ENCODE measurements at places on chromosomes 1 and 21.

DNA sequence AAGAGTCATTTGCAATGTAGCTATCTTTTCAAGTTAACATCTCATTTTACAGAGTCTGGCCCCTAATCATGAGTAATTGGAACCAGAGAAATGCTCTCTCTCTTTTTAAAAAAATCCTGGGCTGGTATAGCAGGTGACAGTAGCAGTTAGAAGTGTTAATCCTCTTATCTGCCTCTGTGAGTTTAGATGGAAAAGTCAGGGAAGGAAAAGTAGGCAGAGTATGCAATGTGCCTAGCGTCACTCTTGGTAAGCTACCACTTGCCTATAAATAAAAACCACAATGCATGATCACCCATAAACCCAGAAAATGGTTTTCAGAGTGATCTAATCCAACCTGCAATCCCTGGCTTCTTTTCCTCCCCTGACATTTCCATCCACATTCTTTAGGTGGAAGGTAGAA lies 43.2 kb downstream of the UTP25 start:
- DNase-seq = no peak

DNA sequence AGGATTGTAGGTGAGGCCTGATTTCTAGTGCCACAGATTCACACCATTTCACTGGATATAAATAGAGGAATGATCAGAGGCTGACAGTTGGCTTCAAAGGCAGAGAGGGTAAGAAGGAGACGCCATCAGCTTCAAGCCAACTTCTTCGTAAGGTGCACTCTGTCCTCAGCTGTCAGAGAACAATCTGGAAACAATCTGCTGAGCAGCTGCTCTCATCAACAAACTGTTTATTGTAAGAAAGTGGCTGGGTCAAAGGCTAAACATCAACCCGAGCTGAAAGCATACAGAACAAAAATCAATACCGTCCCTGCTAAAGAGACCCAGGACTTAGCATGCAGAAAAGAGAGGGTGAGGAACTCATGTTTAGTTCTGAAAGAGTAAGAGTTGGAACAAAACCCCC lies 48.2 kb downstream of the HLCS start:
- DNase-seq = no peak

DNA sequence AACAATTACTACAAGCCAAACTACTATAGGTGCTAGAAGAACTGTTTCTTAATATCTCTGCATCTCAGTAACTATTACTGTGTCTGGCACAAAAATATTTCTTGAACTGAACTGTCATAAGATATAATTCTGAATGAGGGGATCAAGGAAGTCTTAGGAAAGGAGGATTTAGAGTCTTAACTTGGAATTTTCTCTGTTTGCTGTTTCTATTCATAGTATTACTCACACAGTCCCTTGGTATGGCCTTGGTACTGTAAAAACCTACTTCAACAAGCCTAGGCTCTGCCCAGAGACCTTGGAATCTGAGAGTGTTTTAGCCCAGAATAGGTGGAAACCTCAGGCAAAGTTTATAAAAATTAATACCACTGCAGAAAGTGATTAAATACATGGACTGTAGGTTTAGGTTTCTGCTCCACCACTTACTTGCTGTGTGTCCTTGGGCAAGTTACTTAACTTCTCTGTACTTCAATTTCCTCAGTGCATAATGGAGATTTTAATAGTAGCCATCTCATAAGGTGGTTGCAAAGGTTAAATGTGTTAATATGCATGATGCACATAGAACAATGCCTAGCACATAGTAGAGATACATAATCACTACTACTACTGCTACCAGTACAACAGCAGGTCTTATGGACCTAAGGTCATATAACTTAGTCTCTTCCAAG lies 87.4 kb upstream of the NFIA start:
- DNase-seq = no peak

- no peak for DNase-seq
Observed at GRCh38 chr1:59279645-59280044, 17.2 kb upstream of the FGGY start.

DNA sequence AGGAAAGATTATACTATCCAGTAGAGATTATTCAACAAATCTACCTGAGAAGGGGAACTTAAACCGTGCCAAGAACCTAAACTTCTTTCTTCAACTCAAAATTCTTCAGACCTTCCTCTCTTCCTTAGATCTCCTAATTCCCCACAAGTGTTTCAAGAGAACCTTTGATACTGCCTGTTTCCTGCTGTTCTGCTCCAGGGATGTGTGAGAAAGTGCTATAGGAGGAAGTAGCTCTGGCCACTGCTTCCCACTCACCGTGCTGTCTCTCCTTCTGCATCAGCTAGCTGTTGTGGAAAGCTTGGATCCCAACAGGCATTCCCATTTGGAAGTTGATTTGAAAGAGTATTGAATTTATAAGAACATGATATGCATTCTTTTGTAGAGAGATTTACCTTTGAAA lies 4.5 kb upstream of the NOS1AP start:
- no peak for DNase-seq

GRCh38 chr1:165161130-165161529 lies 195.4 kb downstream of the LMX1A start:
- DNase-seq = no peak

DNA sequence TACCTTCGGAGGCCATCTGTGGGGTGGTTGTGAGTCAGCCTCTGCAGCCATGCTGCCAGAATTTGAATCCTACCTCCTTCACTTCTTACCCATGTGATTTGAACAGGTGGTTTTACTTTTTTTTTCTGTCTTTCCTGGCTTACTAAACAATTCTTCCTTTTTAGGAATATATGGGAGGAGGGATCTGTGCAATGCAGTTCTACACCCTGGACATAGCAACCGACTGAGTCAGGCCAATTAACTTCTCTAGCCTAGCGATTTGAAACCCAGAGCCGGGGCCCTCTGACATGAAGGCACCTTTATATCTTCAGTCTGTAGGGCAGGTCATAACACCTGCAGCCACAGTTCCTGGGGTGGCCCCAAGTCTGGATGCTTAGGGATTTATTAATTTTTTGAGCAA lies 83.6 kb downstream of the ST6GALNAC3 start:
- no peak for DNase-seq
